CD4-positive, alpha-beta T cell treated with Interleukin-6 at 100 ng/mL for 8 hours (primary cell): ENCODE measurements at places on chromosomes 5 and 9.

- no peak for DNase-seq
Observed at GRCh38 chr9:34034698-34035065, 14.0 kb downstream of the UBAP2 start.

DNA sequence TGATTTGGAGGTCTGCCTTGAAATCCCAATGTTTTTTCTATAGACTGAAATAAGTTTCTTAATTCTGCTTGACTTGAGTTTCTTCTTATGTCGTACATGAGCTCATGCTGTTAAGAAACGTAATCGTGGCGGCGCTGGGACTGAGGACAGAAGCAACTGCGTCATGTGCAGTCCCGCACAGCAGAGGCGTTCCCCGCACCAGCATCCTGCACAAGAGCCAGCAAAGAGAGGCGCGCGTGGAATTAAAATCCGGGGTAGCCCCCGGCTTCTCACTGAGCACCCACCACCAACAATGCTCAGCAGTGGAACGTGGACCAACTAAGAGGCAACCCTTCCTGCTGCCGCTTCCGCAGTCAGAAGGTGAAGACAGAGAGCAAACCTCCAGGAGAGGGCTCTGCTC is 496.2 kb upstream of the ADAMTS16 start:
- no peak for DNase-seq

DNA sequence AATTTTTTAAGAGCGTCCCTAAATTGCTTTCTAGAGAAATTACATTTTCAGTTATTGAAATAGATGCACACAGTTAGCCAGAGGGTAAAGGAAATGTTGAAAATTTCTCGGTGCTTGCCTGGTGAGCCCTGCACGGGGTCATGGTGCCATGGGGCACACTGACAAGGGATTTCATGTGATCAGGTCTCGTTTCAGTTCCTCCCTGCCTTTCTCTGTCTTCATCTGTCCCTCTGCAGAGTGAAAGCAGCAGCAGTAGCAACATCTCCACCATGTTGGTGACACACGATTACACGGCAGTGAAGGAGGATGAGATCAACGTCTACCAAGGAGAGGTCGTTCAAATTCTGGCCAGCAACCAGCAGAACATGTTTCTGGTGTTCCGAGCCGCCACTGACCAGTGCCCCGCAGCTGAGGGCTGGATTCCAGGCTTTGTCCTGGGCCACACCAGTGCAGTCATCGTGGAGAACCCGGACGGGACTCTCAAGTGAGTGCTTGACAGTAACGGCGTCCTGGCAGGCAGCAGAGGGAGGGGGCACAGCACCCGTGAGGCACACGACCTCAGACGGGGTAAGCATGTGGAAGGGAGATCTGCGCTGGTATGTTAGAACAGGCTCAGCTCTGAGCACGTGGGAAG is 89.1 kb upstream of the OTULINL start:
- DNase-seq, result no peak

- no peak for DNase-seq
Observed at GRCh38 chr5:129460936-129461710, 1.0 kb downstream of the ADAMTS19 start.

DNA sequence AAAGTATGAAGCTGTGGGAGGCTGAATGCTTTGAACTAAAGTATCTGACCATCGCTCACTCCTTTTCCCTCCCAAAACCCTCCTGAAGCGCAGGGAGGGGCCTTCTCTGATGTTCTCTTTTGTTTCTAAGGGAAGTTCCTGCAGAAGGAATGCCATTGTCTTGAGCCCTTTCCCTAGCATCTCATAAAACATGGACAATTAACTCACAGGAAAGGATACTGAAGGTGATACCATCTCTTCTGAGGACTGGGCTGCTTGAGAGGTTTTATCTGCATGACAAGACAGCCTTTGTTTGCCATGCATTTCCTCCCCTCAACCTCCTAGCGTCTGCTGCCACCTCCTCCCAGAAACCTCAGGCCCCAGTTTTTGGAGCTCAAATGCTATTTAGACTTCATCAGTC is 4.3 kb upstream of the RMND5B start:
- no peak for DNase-seq

GRCh38 chr9:106487266-106487665 is 375.7 kb upstream of the ZNF462 start:
- no peak for DNase-seq

- DNase-seq, result no peak
Observed at GRCh38 chr5:168177831-168178450, 113.5 kb upstream of the WWC1 start.
